Activated T-cell treated with anti-CD3 and anti-CD28 coated beads, Interleukin-2, amount 50 U/mL, for 48 hours (primary cell): ENCODE measurements at places on chromosomes 7 and 10.

DNA sequence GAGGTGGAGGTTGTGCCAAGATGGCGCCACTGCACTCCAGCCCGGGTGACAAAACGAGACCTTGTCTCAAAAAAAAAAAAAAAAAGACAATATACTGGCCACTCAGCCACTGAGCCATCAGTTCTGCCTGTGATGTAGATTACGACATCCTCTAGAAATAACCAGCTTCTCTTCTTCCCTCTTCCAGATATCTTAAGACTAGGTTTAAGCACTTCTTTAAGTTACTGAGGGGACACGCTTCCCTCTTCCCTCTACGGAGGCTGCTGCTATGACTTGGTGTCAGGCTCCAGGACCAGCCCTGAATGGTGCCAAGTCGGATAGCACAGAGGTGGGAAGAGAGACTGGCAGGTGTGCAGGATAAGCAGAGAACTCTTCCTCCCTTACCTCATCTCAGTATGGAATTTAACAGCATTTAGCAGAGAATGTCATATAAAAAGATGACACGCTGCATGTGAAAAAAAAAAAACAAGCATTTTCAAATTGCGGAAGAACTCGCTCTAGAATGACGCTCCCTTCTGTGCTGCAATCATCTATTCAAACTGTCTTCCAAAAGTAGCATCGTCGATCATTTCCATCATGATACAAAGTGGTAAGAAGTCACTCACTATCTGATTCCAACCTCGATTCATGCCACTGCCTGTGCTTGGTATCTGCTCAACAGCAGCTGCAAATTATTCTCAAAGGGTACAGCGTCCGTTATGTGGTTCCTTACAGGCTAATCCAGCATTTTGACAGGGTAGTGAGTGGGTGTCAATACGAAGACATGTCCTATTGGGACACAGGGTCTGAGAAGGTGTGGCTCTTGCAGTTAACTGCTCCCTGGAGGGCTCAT lies 13.8 kb downstream of the DAGLB start:
- DNase-seq = no peak

GRCh38 chr10:77793831-77794230 lies 132.7 kb downstream of the DLG5 start:
- DNase-seq = no peak

DNA sequence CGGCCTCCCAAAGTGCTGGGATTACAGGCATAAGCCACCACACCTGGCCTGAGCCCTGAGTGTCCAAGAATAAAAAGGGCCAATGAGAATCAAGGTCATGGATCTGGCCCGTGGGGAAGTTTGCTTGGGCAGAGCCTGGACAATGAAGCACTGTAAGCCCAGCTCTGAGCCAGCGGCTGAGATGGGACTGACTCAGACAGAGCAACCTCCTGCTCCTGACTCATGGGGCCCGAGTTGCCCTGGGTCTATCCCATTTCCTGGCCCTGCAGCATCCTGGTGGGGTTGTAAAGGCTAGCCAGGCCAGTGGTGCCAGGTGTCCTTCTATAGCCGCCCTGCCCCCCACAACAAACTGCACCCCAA lies 5.2 kb upstream of the MYH16 start:
- DNase-seq = no peak

GRCh38 chr10:94997741-94998174 lies 59.3 kb downstream of the CYP2C9 start:
- no peak for DNase-seq

GRCh38 chr10:16519250-16519907 lies 2.3 kb downstream of the C1QL3 start:
- peak; percentile 19 for DNase-seq

DNA sequence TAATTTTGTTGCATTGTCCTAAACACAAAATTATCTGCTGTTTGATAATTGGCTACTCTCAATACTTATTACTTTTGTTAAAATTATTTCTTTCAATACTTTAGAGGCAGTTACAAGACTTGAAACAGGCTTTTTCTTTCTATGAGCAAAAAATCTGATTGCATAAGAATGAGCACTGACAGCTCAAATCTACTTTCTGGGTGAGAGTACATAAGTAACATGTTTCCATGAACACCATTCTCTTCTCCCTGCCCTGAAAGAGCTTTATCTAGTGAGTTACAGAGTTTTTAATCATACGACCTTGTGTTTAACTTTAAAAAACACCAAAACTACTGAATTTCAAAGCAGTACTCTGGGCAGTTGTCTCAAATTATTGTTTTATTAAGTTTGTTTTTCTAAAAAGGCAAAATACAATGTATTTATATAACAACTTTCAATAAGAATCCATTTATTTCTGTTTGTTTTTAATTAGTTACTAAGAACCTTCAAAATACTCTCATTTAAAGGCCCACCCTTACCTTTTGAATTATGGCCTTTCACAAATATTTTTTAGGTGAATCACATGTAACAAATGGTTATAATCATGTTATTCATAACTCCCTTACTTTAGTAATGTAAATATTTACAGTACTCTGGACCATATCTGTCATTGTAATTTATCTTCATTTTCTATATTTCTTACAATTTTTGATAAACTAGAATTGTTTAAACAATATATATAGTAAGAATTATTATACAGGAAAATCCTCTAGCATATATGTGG lies 23.0 kb upstream of the TFAM start:
- DNase-seq = no peak

- no peak for DNase-seq
Observed at GRCh38 chr10:75407713-75408508, 6.3 kb upstream of the ZNF503 start.

- DNase-seq = no peak
Observed at GRCh38 chr10:99370993-99371392, 41.8 kb downstream of the CNNM1 start.

DNA sequence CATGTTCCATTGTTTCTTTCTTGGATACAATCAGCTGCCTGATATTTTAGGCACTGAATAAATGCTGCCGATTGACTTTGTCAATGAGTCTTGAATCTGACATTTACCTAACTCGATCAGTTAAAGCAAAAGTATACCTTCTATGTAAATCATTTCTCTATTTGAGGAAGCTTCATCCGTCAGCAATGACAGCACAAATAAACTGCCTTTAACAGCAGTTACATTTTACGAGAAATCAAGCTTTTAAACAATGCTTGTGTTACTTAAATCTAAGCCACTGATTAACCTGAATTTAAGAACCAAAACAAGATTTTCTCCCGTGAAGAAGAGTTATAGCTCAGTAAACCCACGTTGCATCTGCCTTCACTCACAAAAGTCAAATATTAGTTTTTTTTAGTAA lies 71.3 kb downstream of the CUL1 start:
- no peak for DNase-seq

GRCh38 chr7:43077732-43078391 lies 34.6 kb upstream of the HECW1 start:
- DNase-seq = no peak

GRCh38 chr7:47535704-47536628 lies 45.9 kb downstream of the TNS3 start:
- no peak for DNase-seq

- DNase-seq = no peak
Observed at GRCh38 chr7:49995681-49996080, 97.4 kb downstream of the ZPBP start.

GRCh38 chr7:51288896-51289622 lies 27.6 kb downstream of the COBL start:
- no peak for DNase-seq

- no peak for DNase-seq
Observed at GRCh38 chr7:14242175-14242574, 252.7 kb upstream of the ETV1 start.

DNA sequence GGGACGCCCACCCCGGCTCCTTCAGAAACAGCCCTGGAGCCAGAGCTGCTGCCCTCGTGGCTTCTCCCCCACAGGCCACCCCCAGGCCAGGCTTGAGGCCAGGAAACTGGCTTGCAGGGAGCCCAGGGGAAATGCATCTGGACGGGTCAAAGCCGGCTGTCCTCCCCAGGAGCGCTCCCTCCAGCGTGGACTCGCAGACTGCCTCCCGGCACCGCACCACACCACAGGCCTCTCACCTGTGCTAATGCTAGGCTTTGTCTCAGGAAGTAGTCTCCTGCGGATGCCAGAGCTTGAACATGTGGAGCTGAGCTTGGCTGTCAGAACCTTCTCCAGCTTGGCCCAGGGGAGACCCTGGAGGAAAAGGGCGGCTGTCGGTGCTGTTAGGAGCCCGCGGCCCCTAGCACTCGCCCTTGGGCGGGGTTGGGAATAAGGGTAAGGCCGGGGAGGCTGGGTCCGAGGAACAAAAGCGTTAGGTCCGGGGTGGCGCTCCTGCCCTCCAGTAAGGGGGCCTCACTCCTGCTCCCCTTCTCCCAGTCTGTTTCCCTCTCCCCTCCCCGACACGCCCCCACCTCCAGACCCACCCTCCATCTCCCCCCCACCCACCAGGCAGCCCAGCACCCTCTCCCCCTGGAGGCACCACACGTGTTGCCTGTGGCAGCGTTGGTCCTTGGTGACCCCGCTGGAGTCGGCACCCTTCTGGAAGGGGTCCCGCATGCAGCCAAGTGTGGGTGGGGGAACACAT lies 21.6 kb upstream of the DRGX start:
- no peak for DNase-seq

DNA sequence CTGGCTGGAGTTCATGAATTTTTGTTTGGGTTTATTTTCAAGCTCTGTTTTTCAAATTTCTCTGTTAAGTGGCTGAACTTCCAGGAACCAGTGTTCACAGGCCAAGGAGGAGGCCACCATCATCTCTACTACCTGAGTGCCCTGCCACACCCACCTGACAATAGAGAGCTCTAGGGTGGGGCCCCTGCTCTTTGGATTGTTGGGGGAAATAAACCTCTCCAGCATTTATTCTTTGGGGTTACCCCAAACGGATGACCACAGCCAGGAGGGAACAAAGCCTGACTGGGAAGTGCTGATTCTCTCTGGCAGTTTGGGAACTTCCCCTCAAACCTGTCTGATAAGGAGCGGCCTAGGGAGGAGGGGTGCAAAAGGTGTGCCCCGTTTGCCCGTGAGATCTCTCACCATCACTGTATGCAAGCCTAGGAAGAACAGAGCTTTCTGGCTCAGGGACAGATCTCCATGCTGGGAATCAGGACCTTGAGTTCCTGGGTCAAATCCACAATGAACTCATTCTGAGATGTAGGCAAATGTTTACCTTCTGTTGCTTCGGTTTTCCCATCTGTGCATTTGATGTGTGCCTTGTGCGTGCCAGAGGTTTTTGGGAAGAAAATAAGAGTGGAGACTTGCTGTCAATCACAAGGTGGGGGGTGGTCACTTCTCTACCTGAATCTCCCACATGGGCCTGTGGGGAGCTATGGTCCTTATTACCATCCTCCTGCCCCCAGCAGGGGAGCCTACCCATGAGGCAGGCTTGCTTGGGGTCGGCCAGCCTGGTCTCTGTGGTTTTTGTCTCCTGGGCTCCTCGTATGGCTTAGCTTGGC lies 27.7 kb upstream of the PDCD4 start:
- no peak for DNase-seq

- no peak for DNase-seq
Observed at GRCh38 chr10:9024210-9024609, 969.7 kb downstream of the GATA3 start.

DNA sequence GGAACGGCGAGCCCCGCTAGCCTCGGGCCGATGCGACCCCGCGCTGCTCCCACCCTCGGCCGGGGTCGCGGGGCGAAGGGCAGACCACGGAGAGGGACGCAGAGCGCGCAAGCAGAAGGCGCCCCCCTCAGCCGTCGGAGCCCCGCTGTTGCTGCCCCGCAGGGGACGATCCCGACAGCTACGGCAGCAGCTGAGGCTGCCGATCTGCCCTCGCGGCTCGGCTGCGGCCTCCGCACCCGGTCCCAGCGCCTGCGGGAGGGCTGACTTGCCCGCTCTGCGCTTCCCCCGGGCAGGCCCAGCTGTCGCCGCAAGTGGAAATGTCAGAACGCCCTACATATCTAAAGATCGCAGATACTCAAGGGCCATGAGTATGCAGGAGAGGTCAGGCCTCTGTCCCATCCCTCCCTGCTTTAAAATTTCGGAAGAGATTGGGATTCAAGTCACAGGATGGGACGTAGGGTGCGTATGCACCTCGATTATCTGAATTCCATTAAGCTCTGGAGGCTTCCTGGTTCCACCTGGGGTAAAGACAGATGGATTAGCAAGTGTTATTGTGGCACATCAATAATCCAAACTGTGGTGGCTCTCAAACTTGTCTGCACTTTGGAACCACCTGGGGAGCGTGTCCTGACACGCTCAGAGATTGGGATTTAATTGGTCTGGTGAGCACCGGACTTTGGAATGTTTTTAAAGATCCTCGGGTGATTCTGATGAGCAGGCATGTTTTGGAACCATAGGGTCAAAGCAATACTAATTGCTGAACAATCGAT lies at the start of gene CRPPA:
Gene CRPPA, minus strand, starts transcription at position 206 of the 770 bp plus-strand sequence. CDS start 216 bp downstream, outside the sequence.
- peak; percentile 60 for DNase-seq

- DNase-seq = no peak
Observed at GRCh38 chr10:62620491-62620890, 184.0 kb upstream of the ADO start.

- DNase-seq = no peak
Observed at GRCh38 chr10:4835494-4835918, 9.5 kb downstream of the AKR1E2 start.
